ENCODE measurements at places on chromosomes 11 and 22.

GRCh38 chr11:19359221-19360000 is 118.7 kb upstream of the E2F8 start:
- no peak for DNase-seq

GRCh38 chr11:1838426-1839144 is at the start of gene TNNI2:
Gene TNNI2 (plus strand): TSS chr11:1838981. CDS start chr11:1839697, 716 bp downstream.
- DNase-seq = no peak

DNA sequence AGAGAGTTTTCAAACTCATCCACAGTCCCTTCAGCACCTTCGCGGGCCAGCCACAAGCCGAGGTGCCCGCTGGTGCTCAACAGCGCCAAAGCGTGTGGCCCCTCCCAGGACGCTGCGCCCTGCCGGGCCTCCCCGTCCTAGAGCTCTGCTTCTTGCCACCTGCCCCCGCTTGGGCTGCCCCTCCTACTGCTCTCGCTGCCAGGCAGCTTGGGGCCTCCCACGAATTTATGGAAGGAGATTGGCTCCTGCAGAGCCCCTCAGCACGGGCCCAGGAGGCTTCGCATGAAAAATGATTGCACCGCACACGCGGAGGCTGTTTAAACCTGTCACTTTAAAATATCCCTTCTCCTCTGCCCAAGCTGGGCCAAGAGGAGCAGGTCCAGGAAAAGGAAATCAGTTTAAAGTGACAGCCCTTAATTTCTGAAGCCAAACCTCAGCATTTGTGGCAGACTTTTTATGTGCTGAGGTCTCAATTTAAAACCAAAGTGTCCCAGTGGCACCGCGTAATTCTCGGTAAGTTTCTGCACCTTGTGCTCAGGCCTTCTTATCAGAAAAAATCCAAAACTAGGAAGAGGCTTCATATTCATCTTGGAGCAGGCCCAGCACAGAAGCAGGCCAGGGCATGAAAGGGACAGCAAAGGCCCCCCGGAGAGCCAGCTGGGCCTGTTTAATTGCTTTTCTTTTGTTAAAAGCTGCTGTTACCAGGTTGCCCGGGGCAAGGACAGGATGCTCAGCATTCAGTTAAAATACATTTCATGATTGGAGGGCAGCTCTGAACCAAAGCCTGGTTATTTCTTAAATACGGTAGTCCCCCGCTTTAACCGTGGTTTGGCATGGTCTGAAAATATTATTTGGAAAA is 303.6 kb downstream of the OPCML start:
- DNase-seq = peak; percentile 23

- DNase-seq = no peak
These were observed 326.0 kb downstream of the CASP12 start for GRCh38 chr11:104572279-104572678.

GRCh38 chr11:86208572-86208971 is 36.0 kb upstream of the EED start:
- no peak for DNase-seq

DNA sequence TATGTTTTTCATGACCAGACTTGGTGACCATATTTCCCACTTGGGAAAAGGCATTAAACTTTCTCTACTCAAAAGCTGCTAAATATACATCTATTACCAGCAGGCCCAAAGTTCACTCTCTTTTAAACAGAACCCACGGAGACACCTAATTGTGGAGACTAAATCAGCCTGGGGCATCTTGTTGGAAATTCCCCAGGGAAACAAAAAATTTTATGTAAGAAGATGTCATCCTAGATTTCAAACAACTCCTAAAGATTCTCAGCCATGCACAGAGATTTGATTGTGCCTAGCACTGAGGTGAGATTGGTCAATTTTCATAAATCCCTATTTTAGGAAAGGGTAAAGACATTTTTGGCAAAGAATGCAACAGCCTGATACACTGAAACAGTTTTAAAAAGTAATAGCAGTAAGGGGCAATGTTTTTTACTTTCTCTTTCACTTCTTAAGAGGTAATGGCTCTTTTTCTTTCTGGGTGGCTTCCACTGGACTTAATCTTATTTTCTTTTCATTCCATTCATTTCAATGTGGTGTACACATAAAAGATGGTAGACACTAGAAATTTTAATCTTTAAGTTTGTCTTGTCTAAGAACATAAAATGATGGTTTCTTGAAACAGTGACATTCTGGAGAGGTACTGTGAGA is 9.6 kb downstream of the OR52N2 start:
- DNase-seq = no peak

DNA sequence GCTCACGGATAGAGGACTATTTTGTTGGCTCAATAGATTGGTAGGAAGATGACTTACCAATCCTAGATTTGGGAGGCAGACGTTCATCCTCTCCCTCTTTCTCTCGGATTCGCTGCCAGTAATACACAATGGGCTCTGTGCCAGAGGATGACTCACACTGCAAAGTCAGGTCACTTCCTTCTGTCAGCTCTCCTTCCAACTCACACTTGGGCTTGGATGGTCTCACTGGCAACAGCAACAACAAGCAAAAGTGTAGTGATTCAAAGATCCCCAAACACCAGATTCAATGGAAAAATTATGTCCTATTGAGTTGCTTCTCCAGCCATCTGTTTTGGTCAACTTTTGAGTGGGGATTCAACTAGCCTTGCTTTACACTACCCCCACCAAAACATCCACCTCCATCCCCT is 21.7 kb upstream of the HSPA8 start:
- DNase-seq = peak; percentile 80

DNA sequence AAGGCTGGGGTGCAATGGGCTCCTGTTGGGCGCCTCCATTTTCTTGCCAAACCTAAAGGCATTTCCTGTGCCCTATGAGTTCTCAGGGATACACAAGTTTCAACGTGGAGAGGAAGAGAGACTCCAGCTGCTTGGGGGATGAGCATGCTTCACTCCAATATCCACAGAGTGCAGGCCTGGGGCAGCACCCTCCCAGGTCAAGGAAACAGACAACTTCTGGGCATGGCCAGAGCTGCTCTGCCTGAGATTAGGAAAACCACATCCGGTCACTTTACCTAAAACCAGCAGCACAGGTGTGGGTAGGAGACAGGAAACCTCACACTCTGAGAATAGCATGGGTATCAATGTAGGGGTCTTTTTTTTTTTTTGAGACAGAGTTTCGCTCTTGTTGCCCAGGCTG is 28.7 kb downstream of the TMEM184B start:
- no peak for DNase-seq

DNA sequence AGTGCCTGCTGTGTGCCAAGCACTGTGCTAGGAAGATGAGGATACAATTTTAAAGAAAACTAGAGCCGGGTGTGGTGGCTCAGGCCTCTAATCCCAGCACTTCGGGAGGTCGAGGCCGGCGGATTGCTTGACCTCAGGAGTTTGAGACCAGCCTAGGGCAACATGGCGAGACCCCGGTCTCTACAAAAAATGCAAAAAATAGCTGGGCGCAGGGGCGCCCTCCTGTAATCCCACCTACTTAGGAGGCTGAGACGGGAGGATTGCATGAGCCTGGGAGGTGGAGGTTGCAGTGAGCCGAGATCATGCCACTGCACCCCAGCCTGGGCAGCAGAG is 8.3 kb downstream of the TPBGL start:
- DNase-seq = no peak

DNA sequence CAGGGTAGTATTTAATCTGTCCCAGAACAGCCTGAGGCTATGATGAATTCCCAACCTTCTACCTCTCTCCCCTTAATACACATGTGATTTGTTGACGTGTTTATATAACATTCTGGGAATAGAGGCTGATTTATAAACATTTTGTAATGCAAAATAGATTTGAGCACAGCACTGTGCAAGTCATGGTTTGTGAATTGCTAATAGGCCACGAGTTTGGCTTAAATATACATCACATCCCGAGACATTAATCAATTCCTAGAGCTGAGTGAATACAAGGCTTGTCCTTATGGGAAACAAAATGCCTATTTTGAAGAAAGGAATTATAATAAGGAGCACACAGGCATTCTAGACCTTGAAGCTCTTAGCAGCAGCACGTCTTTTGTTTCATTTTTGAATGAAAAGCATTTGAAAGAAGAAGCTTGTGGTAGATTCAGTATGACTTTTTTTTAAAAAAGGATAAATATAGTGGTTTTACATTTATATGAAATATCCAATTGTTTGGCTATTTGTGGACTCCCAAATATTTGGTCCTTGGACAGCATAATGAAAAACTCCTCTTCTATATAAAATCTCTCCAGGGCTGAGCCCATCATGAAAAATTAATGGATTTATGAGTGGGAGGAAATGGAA is 116.4 kb downstream of the SLC17A6 start:
- no peak for DNase-seq

- DNase-seq = no peak
These were observed 103.8 kb downstream of the FAM168A start for GRCh38 chr11:73493956-73494598.

- no peak for DNase-seq
These were observed 16.5 kb downstream of the P2RX3 start for GRCh38 chr11:57354699-57355098.

DNA sequence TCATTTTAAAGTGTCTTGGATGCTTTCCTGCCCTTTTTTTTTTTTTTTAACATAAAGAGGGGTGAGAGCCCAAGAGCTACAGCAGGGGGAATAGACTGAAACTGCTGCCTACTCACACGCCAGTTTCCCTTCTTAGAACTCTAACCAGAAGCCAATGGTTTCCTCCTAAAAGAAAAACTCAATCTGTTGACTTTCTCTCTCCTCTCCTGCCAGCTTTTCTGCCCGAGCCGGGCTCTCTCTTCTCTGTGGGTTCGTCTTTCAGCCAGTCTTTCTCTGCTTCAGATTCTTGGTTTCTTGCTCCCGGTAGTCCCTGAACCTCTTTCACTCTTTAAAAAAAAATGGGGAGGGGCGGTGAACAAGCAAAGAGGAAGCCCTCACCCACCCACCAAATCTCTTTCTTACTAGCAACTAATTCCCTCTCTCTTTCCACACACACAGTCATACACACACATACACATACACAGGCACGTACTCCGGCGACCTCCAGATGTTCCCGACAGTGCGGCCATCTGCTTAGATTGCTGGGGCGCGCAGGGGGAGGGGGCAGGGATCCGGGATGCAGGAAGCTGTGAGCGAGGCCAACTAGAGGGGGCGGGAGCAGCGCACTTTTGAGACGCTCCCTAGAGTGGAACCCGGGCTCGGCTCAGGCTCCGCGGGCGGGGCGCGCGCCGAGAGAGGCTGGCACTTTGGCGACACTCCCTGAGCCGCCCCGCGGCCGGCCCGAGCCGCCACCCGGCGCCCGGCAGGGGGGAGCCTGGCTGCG is 444 bp upstream of the TSKU start:
- DNase-seq = peak; percentile 95

DNA sequence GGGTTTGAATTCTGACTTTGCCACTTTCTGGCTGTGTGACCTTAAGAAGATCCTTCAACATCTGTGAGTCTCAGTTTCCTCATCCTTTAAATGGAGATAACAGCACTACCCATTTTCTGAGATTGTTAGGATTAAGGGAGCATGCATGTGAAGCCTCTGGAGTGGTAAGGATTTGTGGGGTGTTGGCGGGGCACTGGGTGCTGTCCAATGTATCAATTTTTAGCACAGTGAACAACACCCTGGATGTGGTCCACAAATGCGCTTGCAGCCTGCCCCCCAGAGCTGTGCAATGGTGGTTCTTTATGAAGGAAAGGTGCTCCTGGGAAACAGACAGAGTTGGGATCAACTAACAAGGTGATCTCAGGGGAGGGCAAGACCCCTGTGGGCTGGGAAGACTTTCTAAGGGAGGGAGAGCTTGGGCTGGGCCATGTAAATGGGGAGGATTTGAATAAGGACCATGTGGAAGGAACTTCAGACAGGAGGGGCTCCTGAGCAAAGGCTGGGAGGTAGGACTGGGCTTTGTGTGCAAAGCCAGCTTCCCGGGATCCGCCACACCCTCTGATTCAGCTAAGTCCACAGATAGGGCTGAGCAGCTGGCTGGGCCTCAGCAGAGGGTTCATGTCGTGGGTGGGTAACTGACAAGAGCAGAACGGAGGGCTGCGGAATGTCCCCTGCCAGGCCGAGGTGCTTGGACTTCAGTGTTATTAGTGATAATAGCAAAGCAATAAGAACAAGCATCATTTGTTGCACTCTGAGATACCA is 22.7 kb upstream of the RASD2 start:
- DNase-seq = no peak

GRCh38 chr11:32884770-32885384 is 7.7 kb upstream of the QSER1 start:
- no peak for DNase-seq

DNA sequence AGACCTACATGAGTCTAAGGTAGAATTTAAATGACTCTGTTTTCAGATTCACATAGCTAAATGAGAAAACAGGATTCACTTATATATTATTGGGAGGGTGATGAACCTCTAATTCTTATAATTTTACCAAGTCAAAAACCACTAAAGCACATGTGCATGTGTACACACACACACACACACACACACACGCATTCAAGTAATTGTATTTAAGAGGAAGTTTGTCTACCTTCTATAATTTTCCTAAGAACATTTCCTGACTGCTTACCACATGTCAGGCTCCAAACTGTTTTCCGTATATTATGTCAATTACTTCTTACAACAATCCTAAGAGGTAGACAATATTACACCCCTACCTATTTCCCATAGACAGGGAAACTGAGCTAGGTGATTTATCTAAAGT is 6.7 kb downstream of the RNF141 start:
- no peak for DNase-seq

GRCh38 chr11:44326615-44327475 is 16.9 kb upstream of the ALX4 start:
- no peak for DNase-seq

- DNase-seq = no peak
These were observed 6.2 kb upstream of the KCNA4 start for GRCh38 chr11:30023074-30023473.

DNA sequence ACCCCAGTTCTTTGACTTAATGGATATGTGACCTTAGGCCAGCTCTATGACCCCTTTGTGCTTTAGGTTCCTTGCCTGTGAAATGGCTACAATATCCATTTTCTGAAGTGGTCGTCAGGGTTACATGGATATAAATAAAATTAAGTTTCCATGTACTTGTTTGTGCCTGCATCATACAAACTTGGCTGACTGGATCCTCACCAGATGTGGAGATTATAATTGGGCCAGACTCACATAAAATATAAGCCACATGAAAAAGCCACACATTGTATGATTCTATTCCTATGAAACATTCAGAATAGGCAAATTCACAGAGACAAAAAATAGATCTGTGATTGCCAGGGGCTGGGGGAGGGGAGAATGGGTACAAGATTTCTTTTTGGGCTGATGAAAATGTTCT is 100.9 kb upstream of the USP47 start:
- peak; percentile 49 for DNase-seq

DNA sequence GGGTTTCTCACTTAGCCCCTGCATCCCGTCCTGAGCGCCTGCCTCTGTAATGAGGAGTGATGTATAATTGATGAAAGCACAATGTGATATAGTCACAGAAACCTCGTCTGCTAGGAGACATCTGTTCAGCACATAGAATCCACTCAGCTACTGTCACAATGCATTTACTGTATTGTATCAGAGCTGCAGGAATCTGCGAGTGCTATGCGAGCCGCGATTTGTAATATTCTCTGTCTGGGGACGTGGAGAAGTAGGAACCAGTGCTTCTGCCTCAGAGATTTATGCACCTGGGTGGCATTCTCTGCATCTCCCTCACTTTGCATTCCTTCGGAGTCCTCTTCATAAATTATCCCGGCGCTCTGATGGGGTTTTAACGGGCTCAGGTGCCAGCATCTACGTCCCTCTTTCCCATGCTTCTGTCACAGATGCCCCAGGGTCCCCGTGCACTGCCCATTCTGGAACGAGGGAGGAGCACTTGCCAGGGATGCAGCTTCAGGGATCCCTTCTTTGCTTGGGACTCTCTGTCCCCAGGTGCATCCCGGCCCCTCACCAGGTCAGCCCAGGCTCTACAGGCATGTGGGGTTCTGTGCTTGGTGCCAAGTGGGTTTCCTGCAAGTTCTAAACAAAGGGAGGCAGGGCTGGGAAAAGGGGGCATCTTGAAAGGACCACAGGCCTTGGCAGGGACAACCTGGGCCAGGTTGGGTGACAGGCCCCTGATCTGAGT is 205.5 kb downstream of the DSCAML1 start:
- DNase-seq = no peak

All from hindlimb muscle (tissue), 1 donor.